ENCODE measurements at places on chromosomes 11 and 22.

GRCh38 chr11:8810540-8811301, 100.3 kb upstream of the AKIP1 start:
- peak; percentile 80 for DNase-seq

DNA sequence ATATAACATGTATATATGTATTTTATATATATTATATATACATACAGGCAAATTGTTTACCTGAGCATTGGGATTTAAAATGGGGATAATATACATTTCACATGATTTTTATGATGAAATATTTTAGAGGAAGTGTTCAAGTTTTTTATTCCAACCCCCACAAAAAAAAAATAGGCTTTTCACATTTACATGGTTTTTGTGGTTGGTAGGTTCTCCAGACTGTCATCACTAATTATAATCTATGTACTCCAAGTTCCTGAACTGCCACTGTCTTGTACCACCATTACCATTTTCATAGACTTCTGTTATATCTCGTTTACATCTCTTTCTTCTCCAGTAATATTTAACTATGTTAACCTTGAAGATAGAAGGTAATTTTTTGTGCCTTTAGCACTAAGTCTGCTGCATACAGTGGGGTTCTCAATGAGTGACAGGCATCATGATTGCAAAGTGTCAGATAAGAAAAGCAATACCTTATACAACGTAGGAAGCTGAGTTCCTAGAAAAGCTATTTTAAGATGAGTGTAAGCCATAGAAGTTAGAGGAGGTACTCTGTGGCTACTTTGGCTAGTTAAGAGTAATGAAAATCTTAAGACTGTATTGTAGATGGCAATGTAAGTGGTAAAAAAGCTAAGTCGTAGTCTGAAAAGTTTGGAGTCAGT, 5.2 kb downstream of the TMEM126A start:
- DNase-seq = no peak

DNA sequence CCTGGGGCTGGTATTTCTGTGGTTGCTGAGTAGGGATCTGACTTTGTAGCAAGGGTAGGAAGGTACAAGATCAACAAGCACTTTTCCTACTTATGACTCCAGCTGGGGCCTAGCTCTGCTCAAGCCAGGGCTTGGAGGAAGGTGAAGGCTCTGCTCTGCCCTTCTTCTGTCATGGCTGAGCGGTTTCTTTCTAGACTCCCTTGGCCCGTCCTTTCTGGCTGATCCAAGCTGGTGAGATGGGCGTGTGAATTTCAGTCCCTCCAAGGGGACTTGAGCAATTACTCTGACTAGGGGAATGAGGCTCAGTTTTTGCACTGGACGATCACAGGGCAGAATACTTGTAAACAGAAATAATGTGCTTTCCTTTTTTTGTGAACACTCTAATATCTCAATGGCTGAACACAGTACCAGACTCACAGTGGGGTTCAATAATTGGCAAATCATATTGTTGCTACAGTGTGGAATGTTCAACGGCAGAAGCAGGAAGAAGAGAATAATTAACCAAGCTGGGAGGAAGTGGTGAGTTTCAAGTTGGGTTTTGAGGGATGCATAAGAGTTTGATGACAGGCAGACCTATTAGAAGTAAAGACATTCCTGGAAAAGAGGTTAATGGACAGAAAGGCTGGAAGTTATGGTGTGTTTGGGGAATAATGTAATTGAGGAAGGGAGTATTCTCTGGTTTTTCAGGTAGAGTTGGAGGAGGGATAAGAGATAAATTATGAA, 507.6 kb downstream of the MIAT start:
- DNase-seq = no peak

DNA sequence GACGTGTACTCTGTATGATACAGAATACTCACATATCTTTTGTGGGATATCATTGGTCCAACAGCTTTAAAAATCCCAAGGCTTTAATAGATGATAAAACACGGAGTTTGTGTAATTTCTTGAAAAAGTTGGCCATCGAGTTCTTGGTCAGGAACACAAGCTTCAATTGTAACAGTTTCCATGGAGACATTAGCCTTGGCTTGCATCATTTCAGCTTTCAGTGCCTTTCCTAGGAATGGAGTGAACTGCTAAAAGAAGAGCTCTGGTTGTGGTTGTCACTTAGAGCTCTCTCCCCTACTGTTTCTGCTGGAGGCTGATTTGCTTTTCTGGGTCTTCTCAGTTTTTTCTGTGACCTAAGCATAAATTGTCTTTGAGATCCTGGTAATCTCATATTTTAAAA, 14.2 kb downstream of the BMAL1 start:
- DNase-seq = no peak

DNA sequence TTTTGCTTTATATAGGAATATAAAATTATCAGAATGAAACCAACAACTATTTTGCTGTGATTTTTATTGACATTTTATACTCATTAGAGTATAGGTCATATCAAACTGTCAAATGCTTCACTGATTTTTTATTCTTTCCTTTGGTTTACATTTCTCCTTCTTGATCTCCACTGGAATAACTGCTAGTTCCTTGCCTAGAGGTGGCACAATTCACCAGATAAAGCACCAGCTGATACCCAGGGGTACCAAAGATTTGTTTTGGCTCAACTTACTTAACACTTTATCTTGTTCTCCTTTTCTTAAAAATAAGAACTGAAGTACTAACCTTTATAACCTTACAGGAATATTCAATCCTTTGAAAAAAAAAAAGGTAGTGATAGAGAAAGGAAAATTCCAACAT, 725.1 kb upstream of the CHORDC1 start:
- DNase-seq = no peak

Data from cerebellar nuclear complex (tissue), 1 donor.